ENCODE measurements at places on chromosomes 11 and 22.

DNA sequence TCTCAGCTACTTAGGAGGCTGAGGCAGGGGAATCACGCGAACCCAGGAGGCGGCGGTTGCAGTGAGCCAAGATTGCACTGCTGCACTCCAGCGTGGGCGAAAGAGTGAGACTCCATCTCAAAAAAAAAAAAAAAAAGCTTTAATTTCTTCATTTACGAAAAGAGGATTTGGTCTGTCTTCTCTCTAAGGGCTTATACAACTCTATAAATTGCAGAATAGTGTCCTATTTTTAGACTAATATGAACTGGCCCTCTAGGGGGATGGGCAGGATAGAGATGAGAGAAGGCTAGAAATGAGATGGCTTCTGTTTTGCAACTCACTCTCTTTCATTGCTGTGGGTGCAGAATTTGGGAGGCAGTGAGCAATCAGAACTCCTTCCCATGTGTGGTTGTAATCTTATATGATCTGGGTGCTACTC lies 11.3 kb downstream of the MAML2 start:
- peaks cover 19% of the 10 kb centered on the region for H3K4me1 ChIP-seq
- no peaks in the 10 kb centered on the region for H3K36me3 ChIP-seq
- H3K27me3 ChIP-seq = no peaks in the 10 kb centered on the region

- no peak overlapping the region for H3K27ac ChIP-seq
- H3K4me1 ChIP-seq = no peaks in the 10 kb centered on the region
- DNase-seq = no peak
These were observed 2.7 kb upstream of the PLA2G3 start for GRCh38 chr22:31143038-31143437.

DNA sequence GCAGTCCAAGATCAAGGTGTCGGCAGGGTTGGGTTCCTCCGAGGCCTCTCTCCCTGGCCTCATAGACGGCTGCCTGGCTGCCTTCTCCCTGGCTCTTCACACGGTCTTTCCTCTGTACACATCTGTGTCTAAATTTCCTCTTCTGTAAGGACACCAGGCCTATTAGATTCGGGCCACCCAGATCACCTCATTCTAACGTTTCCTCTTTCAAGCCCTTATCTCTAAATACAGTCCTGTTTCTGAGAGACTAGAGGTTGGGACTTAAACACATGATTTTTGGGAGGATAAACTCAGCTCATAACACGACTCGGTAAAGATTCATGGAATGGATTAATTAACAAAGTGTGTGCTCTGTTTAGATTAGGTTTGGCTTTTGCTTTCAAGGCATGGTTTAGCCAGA lies 136.0 kb upstream of the SORL1-AS1 start:
- H3K27me3 ChIP-seq = no peaks in the 10 kb centered on the region
- no peak overlapping the region for H3K4me3 ChIP-seq
- no peaks in the 10 kb centered on the region for H3K4me1 ChIP-seq
- peaks cover 63% of the 10 kb centered on the region for H3K36me3 ChIP-seq

DNA sequence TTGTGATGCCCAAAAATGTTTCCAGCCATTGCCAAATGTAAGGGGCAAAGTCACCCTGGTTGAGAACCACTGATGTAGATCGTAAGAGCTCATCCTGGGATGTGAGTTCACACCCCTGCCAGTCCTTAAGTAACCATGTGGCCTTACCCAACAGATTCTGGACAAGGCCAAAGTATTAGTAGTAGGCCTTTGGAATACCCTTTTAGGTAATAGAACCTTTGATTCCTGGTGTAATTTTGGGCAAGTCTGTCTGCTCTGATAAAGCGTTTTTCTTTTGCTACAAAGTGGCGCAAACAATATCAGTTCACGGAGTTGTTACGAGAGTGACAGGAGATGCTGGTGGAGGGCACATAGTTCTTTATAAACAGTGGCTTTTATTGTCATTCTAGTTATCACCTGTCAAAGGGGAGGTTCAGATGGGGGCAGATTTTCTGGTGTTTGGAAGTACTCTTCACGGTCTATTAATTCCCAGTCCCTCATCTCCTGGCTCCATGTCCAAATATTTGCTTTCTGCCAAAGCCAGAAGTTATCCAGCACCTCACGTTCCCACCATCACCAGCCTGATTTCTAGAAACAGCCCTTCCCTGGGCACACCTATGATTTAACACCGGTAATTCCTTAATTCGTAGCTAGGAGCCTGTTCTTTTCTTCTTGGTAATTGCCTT lies 73.8 kb upstream of the CRYBB3 start:
- no peaks in the 10 kb centered on the region for H3K4me1 ChIP-seq
- H3K4me3 ChIP-seq = no peak overlapping the region
- no peaks in the 10 kb centered on the region for H3K27me3 ChIP-seq
- peaks cover 4% of the 10 kb centered on the region for H3K36me3 ChIP-seq
- H3K27ac ChIP-seq = no peak overlapping the region

DNA sequence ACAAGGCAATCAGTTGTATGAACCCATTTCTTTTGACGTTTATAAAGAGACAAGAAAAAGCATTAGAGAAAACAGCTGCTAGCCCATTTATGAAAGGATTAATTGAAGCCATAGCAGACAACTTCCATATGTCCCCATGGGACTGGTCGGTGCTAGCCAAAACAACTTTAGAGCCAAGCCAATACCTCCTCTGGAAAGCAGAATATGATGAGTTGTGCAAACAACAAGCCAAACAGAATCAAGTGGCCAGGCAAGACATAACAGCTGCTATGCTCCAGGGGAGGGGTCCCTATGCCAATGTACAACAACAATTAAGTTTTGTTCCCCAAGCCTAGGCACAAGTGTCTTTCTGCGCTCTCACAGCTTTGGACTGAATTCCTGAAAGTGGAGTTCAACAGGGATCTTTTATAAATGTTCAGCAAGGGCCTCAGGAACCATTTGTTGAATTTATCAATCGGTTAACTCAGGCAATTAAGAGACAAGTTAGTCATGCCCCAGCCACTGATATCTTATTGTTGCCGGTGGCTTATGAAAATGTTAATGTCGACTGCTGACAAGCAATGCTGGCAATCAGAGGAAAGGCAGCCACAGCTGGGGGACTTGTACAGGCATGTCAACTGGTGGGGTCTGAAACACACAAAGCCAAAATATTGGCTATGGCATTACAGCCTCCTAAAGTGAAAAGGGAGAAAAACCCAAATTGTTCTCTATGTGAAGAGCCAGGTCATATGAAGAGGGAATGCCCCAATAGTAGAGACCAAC lies 1593.1 kb upstream of the TENM4 start:
- no peaks in the 10 kb centered on the region for H3K4me1 ChIP-seq
- no peaks in the 10 kb centered on the region for H3K36me3 ChIP-seq
- no peak overlapping the region for H3K27ac ChIP-seq
- no peak for DNase-seq
- no peak overlapping the region for H3K4me3 ChIP-seq

- DNase-seq = no peak
- H3K36me3 ChIP-seq = no peaks in the 10 kb centered on the region
- H3K27ac ChIP-seq = no peak overlapping the region
- H3K27me3 ChIP-seq = no peaks in the 10 kb centered on the region
- H3K4me3 ChIP-seq = no peak overlapping the region
These were observed 163.1 kb downstream of the LARGE1 start for GRCh38 chr22:33757041-33757801.

DNA sequence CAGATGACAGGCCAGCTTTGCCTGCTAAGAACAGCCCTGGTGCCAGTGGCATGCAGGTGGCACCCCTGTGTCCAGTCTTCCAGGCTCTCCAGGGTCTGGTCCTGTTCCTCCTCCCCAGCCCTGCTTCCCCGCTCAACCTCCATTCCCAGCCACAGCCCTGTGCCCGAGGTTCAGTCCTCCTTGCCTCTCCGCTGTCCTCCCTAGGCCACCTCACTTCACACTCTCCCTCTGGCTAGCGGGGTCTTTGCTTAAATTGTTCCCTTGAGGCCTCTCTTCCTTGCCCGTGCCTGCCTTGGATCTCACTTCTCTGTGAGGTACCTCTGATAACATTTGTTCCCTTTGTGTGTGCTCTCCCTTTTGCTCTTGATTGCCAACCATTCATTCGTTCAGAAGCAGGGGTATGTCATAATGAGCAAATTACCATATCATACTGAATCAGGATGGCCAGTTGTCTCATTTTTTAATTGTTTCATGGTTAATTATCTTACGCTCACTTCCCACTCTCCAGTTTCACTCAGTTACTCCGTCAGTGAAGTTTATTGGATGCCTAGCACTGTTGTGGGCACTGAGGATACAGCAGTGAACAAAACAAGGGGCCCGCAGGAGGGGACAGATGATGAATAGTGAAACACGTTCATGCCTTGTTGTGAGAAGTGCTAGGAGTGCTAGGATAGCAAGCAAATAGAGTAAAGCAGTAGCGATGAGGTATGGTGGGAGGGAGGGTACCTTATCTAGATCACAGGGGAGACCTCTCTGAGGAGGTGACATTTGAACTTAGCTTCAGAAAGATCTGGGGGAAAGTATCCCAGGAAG lies 7.4 kb downstream of the BMAL1 start:
- H3K27me3 ChIP-seq = no peaks in the 10 kb centered on the region
- peaks cover 16% of the 10 kb centered on the region for H3K4me1 ChIP-seq
- H3K4me3 ChIP-seq = no peak overlapping the region
- no peaks in the 10 kb centered on the region for H3K36me3 ChIP-seq
- no peak for DNase-seq

DNA sequence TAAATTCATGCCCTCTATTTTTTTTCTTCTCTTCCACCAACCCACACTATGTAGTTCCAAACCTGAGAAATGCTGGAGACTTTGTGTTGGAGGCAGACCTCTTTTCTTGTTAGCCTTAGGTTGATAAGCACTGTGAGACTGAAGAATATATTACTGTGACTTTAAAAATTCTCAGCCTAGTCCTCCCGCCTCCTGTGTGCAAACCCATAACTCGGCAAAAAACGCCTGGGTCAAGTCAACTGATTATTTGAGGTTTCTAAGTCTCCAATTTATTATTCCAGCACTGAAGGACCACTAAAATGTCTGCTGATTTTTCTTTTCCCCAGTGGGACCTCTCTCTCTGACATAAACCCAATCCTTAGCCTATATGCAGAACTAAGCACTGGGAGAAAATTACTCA lies 1946.0 kb upstream of the RAG2 start:
- H3K4me1 ChIP-seq = peaks cover 23% of the 10 kb centered on the region
- H3K27me3 ChIP-seq = no peaks in the 10 kb centered on the region
- H3K4me3 ChIP-seq = no peak overlapping the region
- H3K36me3 ChIP-seq = no peaks in the 10 kb centered on the region

DNA sequence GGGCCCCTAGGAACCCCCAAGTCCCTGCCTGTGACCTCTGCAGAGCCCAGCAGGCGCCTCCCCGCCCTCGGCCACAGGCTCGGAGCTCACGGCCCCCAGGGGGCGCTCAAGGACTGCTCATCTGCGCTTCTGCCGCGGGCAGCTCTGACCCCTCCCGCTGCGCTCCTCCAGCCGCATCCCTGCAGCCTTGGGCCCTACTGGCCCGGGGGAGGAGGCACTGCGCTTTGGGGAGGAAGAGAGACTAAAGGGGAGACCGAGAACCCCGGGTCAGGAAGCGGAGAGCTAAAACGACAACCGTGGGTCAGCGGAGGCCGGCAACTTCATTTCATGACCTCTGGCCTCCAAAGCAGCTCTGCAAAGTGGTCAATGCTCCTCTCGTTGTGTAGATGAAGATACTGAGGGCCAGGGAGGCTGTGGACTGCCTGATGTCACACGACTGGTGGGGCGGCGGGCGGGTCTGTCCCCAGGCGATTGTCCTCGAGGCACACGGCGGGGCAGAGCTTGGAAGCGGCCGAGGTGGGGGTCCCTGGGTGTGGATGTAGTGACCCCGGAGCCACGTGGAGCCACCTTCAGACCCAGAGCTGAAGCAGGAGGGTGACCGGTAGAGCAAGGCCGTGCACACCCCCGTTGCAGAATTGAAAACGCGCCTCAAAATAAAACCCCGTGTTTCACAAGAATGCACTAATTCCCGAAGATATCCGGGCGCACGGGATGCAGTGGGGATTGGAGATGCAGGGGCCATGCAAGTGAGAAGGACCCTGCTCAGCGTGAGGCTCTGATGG lies 2.7 kb upstream of the KRTAP5-6 start:
- no peak overlapping the region for H3K4me3 ChIP-seq
- H3K27ac ChIP-seq = peak overlapping the region; percentile 35
- DNase-seq = no peak

DNA sequence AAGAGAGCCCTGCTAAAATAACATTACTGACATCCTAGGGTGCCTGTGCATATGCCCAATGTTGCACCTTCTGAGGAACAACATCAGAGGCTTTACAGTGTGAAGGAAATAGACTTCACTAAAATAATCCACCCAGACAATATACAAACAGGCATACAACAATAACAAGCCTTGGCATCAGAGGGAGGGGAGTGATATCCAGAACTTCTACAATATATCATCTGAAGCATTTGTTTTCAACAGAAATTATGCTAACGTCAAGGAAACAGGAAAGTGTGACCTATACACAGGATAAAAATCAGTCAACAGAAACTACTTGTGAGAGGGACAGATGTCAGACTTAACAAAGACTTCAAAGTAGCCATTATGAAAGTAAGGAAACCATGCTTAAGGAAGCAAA lies 81.3 kb downstream of the CTNND1 start:
- no peaks in the 10 kb centered on the region for H3K27me3 ChIP-seq
- H3K4me1 ChIP-seq = no peaks in the 10 kb centered on the region
- no peak for DNase-seq
- no peak overlapping the region for H3K27ac ChIP-seq

DNA sequence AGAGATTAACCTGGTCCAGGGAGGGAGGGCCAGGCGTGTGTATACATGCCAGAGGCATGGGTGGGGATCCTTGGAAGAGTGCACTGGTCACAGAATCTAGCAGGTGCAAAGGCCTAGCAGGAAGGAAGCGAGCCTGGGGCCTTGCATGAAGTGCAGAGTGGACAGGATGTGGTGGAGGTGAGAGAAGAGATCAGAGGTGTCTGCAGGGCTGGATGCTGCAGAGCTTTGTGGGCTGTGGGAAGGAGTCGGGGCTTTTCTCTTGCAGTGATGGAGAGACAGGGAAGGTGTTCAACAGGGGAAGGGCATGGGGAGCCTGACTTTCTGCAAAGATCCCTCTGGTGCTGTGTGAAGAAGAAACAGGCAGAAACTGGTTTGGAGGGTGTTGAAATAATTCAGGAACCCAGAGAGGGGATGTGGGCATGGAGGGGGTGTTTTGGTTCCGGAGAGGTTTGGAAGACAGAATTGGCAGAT lies 2.5 kb upstream of the TPST2 start:
- no peaks in the 10 kb centered on the region for H3K27me3 ChIP-seq
- no peak for DNase-seq
- H3K4me3 ChIP-seq = no peak overlapping the region
- no peak overlapping the region for H3K27ac ChIP-seq
- H3K4me1 ChIP-seq = peaks cover 3% of the 10 kb centered on the region
